ENCODE measurements at places on chromosomes 2 and 18.
A peak's percentile ranks its signal among the peaks of the same experiment; 100 is the strongest.

- DNase-seq: no peak
Observed at GRCh38 chr2:29485117-29485516, 369.9 kb downstream of the CLIP4 start.

- DNase-seq: no peak
Observed at GRCh38 chr2:15348045-15348444, 213.1 kb downstream of the NBAS start.

DNA sequence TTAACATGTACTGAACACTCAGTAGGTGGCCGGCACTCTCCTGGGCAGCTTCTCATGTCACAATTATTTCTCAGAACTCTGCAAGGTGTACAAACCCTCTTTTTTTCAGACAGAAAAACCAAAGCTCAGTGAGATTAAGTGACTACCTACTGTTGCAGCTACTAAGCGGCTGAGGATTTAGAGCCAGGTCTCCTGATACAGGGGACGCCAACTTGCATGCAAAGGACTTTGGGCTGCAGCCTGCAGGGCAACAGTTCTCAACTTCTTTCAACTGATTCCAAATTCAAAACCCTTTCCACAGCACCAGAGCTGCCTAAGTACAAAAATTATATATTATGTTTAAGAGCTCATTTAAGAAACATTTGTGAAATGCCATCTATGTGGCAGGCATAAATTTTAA, 177.6 kb downstream of the SUCLG1 start:
- DNase-seq: no peak

DNA sequence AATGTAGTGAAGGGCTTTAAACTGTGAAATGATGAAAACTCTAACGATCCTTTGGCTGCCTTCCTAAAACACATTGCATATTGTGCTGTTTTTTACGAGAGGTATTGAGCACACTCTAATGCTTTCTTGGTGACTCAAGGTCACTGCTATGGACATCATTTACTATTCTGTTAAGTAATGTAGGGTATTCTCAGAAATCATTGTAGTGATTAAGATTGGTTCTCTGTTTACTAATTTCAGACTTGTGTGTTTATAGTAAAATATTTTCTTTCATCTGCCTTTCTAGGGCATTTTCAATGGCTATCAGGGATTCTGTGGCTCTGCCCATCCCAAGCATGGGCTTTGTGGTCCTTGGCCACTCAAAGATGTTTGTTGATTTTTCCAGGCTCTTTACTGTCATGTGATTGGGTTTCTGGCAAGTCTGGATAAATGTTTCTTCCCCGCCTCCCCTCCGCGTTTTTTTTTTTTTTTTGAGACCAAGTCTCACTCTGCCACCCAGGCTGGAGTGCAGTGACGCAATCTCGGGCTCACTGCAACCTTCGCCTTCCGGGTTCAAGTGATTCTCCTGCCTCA, 29.3 kb downstream of the UBE2F start:
- DNase-seq: no peak

- no peak for DNase-seq
Observed at GRCh38 chr2:216578325-216578724, 54.9 kb upstream of the IGFBP2 start.

DNA sequence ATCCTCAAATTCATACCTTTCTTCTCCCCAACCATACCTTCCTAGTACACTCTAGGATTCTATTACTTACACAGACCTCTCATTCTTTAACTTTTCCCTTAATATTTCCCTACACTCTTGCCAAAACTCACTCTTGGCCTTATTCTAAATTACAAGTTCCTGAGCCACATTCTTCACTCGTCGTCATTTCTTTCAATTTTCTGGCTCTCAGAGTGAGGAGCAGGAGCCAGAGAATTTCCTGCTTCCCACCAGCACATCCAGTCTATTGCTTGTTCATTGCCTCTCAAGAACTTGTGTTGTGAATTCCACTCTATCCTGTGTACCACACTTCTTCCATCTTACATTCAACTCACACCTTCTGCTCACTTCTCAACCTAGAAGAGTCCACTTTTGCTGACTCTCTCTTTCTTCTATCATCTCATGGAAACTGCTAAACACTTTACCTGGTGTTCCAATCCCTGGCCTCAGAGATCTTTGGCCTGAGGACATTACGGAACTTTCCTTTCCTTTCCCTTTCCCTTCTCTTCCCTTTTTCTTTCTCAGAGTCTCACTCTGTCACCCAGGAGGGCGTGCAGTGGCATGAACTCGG, 171.6 kb downstream of the PLCL1 start:
- no peak for DNase-seq

GRCh38 chr2:203155406-203155805, 83.4 kb upstream of the CYP20A1 start:
- no peak for DNase-seq

- DNase-seq: no peak
Observed at GRCh38 chr2:212360068-212360460, 178.5 kb downstream of the ERBB4 start.

DNA sequence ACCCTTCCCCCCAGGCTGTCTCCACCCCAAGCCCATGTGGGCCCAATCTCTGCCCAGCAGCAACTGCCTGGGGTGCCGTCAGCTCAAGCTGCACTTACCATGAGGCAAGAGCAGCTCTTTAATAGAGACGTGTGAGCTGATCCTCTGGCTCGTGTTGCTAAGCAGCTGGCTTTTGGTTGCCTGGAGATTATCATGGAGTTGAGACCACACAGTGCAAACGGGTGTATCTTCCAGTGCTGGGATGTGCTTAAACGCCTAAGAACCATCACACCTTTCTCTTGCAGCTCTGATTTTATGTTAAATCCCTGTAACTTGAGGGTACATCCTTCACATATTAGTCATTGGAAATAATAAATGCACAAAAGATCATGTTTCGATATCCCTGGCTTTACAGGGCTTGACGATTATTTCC, 271.1 kb downstream of the PRKCE start:
- no peak for DNase-seq

- no peak for DNase-seq
Observed at GRCh38 chr18:45349019-45349418, 266.3 kb upstream of the SLC14A2 start.

GRCh38 chr2:36031471-36031870, 324.1 kb upstream of the CRIM1 start:
- no peak for DNase-seq

DNA sequence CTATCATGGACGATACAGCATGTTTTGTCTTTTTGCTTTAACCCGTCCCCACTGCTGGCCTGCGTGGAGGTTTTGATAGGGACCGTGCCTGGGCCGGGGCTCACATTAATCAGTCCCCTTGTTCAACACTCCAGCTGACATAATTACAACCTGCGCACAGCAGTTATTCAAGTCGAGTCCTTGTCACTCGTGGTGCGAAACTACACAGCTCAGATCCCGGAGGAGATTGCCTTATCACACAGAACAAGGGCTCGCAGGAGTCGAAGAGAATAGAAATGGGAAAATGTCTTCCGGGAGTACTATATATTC, 304.4 kb downstream of the ZNF407 start:
- no peak for DNase-seq

DNA sequence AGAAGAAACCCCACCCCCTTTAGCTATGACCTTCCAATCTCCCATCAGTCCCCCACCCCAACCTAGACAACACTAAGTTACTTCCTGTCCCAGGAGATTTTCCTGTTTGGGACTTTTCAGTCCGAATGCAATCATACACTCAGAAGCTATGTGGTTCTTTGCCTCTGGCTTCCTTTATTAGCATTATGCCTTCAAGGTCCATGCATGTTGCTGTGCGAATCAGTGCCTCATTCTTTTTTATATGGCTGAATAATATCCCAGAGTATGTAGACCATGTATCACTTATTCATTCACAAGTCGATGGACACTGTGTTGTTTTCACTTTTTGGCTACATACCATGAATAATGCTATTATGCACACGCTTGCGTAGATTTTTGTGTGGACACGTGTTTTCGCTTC, 292.1 kb upstream of the HDAC4 start:
- DNase-seq: no peak

DNA sequence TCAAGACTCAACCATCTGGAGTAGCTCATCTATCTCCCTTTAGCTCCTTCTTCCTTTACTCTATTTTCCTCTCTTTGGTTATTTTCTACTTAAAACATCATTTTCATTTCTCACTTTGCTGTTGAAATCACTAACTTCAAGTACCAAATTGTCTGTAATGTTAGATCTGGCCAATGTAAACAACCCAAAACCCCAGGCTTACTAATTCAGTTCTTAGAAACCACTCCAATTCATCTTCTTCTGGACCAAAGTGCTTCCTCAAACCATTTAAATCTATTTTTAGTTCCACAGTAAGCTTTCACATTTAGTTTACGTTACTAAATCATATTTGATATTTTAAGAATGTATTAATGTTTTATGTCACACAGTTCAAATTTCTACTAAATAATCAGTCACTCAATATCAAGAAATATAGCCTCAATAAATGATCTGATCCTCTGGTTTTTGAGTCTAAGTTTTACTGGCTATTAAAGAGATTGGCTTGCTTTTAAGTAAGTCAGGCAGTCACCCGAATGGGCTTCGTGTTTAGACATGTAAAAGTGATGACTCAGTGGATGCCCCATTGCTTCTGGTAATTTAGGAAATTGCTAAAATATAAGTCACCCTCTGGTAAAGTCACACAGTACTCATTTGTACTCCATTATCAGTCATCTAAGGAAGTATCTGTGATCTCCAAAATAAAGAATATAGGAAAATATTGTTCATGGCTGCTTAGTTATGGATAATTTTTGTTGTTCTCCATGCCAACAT, 527.2 kb upstream of the SOX11 start:
- DNase-seq: peak; percentile 84

GRCh38 chr18:58132595-58133261, 88.7 kb downstream of the NEDD4L start:
- no peak for DNase-seq

DNA sequence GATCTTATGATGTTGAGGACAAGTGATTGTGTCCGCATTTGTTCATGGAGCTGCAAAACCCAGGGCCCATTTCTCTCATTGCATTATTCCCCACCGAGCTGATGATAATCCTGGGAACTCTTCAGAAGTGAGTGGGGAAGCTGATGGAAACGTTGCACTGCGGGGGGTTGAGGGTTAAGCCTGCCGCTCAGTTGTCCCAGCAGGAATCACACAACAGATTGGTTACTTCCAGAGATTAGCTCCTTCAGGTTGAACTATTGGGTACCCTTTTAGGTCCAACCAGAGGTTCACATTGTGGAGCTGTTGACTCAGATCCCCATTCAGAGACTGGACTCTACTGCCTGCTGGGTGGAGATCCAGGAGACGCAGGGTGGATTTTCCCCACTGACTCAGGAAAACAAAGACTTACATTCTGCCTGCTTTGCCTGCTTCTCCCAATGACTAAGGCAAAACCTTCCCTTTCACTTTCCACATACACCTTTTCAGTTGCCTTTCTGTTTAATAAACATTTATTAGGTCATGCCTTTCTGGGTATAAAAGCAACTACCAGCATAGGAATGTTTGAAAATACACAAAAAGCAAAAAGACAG, 286.4 kb downstream of the TXNL1 start:
- no peak for DNase-seq

- peak; percentile 39 for DNase-seq
Observed at GRCh38 chr18:50127516-50128210, 67.3 kb downstream of the MYO5B start.

DNA sequence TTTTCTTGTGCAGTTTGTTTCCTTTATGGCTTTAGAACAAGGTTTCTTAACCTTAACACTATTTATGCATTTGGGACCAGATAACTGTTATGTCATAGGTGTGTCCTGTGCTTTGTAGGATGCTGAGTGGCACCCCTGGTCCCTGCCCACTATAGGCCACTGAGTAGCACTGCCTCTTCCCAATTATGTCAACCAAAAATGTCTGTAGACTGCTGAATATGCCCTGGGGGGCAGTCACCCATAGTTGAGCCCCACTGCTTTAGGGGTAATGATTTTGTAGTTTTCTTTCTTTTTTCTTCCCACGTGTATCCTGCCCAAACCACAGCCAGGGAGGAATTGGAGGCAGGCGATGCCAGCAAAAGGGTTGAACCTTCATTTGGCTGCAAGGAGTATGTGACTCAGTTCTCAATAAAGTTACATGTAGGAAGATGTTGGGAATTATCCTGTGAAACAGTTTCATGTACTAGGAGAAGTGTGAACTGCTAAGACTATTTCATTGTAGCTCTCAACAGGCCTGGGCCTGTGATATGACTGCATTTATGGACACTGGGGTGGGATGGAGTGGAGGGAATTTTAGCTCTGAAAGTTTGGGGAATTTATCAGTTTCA, 65.7 kb downstream of the FMNL2 start:
- no peak for DNase-seq

DNA sequence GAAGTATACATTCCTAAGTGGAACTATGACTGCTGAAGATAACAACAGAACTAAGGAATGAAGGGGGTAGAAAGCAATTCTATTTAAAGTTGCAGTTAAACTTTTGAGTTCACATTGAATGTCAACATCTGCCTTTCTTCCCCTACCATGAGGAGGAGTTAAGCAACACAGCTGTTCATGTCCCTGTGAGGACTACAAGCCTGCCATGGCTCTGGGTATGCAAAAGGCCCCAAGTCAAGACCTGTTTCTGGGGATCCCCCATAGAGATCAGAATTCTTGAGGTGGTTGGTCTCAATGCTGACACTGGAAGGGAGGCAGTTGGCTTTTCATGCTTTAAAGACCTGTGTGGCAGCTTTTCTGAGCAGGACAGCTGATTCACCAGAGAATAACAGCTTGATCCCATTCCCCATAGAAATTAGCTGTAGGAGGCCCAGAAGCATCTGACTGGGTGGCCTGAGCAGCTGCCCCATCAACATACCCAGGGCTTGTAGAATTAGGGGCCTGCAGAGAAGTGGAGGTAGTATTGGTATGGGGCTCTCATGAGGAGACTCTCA, 131.0 kb downstream of the SETBP1 start:
- no peak for DNase-seq

DNA sequence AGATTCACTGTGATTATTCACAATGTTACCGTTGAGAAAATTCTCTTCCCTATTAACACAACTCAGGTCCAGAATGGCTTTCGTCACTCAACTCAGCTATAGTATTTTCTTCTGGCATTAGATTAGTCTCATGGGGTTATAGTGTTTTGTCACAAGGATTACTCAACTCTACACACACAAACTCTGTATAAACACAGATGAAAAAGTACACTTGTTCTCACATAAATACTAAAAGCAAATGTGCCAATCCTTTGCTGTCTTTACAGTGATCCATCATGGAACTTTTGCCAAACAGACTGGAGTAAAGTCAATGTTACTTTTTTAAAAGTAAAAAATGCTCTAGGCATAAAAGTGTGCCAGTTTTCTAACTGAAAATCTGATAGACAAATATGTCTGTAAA, 267.6 kb downstream of the RBM43 start:
- no peak for DNase-seq

- DNase-seq: no peak
Observed at GRCh38 chr2:128486640-128487375, 168.1 kb upstream of the HS6ST1 start.

GRCh38 chr2:106332054-106332453, 136.2 kb downstream of the RGPD3 start:
- no peak for DNase-seq

- DNase-seq: no peak
Observed at GRCh38 chr2:236758406-236758805, 188.8 kb downstream of the ACKR3 start.

DNA sequence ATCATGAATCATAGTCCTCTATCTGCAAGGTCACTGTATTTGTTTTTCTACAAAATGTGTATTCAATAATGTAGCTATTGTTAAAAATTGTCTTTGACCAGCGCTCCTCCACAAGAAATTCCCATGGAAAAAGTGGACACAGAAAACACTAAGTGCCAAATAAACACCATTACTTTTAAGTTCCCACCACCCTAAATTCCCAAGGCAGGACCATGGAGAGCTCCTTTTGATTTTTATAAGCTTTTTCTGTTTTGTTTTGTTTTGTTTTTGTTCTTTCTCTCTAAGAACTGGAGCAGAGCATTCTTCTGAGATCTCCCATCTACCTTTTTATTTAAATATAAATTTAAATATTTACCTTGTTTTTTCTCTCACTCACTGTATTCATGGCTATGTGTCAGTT, 44.5 kb downstream of the LRATD1 start:
- DNase-seq: no peak
